Tibial nerve (tissue), 4 donors: ENCODE measurements at places on chromosomes 7 and 10. TPM values are rescaled to one million over a fixed set of nuclear protein-coding genes. Genes with fewer than 3 reads are reported as not detected.

DNA sequence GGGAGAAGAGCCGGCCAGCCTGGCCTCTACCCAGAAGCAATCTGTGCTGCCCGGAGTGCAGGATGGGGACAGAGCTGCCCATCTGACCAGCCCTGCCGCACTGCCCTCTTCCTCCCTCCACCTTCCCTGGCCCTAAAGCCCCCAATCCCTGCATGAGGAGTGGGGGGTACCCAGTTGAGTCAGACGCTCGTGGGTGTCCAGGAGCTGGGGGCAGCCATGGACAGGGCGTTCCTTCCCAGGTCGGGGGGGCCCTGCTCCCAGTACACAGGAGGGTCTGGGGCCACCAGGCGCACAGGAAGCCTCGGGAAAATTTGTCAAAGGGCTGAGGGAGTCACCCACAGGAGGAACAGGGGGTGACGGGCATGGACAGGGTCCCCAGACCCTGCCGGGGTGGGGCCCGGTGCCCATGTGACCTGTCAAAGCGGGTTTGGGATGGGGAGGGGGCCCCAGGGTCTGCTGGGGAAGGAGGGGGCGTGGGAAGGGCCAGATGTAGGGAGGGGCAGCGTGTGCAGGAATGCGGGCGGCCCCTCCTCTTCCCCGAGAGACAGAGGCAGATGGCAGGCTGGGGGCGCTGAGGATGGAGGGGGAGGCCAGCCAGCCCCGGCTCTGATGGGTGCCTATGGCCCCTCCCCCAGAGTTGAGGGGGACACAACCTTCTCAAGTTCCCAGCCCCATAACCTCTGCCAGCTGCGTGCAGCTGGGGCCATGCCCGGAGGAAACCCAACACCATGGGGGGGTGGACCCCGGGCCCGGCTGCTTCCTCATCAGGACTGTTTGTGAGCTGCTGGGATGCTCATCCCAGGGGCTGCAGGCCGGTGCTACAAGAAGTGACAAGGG, 21.5 kb upstream of the GRIFIN start:
- H3K4me1 ChIP-seq, result no peaks in the 10 kb centered on the region
- no peaks in the 10 kb centered on the region for H3K36me3 ChIP-seq
- H3K27ac ChIP-seq, result no peak overlapping the region
- H3K4me3 ChIP-seq, result no peak overlapping the region

The DRGX gene
- not detected for total RNA-seq

GRCh38 chr10:13704964-13705363, 118.2 kb downstream of the PRPF18 start:
- no peak overlapping the region for H3K4me3 ChIP-seq
- DNase-seq, result no peak
- H3K27ac ChIP-seq, result no peak overlapping the region
- no peaks in the 10 kb centered on the region for H3K27me3 ChIP-seq

The NPFFR1 gene
- 1.8 TPM for total RNA-seq

- peak; percentile 60 for DNase-seq
- H3K4me3 ChIP-seq, result peak overlapping the region; percentile 30
- peaks cover 16% of the 10 kb centered on the region for H3K4me1 ChIP-seq
- no peak overlapping the region for H3K27ac ChIP-seq
- H3K27me3 ChIP-seq, result no peaks in the 10 kb centered on the region
These were observed 32.2 kb downstream of the FOXL3 start for GRCh38 chr7:322111-322671.

DNA sequence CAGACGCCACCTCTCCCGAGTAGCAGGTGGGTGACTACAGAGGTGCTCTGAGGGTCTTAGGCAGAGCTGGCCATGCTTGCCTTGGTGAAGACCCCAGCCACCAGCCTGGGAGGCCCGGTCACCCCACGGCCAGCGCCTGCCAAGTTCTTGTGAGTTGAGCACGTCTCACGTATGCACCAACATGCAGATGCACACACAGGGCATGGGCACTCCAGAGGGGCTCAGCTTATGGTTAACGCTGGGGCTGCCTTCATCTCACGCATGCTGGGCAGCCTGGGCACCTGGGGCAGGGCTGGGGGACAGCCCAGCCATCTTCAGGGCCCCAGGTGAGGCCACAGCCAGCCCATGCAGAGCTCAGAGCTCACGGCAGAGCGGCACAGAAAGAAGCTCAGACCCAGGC, 41.0 kb downstream of the PTPRN2 start:
- no peaks in the 10 kb centered on the region for H3K36me3 ChIP-seq
- H3K27ac ChIP-seq, result no peak overlapping the region
- H3K27me3 ChIP-seq, result no peaks in the 10 kb centered on the region
- no peak for DNase-seq

GRCh38 chr7:141676618-141677017, 25.3 kb downstream of the DENND11 start:
- no peak overlapping the region for H3K27ac ChIP-seq
- no peaks in the 10 kb centered on the region for H3K27me3 ChIP-seq
- no peak overlapping the region for H3K4me3 ChIP-seq
- no peak for DNase-seq

GRCh38 chr7:15954671-15955354, 268.3 kb upstream of the MEOX2 start:
- H3K4me3 ChIP-seq, result no peak overlapping the region
- H3K4me1 ChIP-seq, result no peaks in the 10 kb centered on the region
- peak; percentile 7 for DNase-seq
- no peaks in the 10 kb centered on the region for H3K27me3 ChIP-seq

The UNC5B gene
- 3.3 TPM for total RNA-seq

GRCh38 chr10:80166581-80167470, 34.3 kb downstream of the PLAC9 start:
- H3K4me1 ChIP-seq, result no peaks in the 10 kb centered on the region
- no peak overlapping the region for H3K4me3 ChIP-seq
- peak overlapping the region; percentile 58 for H3K27ac ChIP-seq
- peaks cover 10% of the 10 kb centered on the region for H3K36me3 ChIP-seq

The ANKRD61 gene
- total RNA-seq, result 0.63 TPM

DNA sequence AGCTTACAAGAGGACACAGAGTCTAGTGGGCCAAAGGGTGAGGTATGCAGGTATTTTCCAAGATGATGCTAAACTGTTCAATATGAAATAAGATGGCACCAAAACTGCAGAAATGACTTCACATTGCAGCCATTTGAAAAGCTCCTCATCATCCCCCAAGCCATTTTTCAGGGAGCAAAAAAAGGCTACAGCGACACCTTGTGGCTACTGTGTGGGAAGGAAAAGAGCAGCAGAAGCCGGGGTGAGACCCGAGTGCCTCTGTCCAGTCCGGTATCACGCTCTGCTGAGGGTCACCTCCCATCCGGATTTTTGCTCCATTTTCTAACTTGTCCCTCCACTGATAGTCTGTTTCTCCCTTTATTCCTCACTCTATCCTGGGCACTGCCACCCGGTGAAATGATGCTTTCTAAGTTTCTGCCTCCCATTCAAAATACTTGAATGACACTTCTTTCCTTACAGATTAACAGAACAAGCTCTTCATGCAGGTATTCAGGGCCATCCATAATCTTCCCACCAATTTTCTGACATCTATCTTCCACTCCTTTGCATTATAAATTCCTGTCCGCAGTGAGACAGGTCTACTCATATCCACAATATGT, 220.2 kb downstream of the DGKI start:
- DNase-seq, result no peak
- no peaks in the 10 kb centered on the region for H3K27me3 ChIP-seq
- no peak overlapping the region for H3K4me3 ChIP-seq
- H3K4me1 ChIP-seq, result no peaks in the 10 kb centered on the region
- H3K27ac ChIP-seq, result no peak overlapping the region
- H3K36me3 ChIP-seq, result no peaks in the 10 kb centered on the region

The CNNM1 gene
- not detected for total RNA-seq

The TRPV5 gene
- total RNA-seq, result 0.21 TPM

The OR2A1 gene
- 0.60 TPM for total RNA-seq

DNA sequence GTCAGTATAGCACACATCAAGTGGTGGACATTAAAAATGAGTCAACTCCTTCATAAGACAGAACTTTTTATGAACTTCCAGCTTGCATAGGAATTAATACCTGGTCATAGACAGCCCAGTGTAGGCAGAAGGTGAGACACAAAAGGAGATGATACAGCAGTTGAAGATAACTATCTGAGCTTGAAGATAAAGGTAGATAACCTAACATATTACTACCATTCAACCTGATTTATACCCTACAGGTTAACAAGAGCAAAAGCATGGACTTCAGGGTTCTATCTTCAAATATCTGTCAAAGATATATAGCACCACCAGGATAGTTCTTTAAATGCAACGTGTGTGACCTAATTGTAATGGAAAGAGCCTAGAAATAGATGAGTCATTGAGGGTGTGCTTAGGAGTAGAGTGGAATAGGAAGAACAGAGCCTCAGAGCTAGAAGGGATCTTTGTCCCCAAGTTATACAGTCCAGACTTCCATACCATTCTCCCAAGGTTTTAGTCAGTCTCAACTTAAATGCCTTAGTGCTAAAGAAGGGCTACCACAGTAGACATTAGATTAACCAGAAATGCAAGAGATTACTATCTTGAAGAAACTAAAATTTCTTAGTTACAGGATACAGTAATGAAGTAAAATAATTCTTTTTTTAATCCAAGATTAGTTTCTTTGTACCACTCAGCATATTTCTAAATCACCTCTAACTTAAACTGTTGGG, 9.2 kb downstream of the ZNF800 start:
- H3K27me3 ChIP-seq, result no peaks in the 10 kb centered on the region
- H3K4me3 ChIP-seq, result no peak overlapping the region
- H3K4me1 ChIP-seq, result no peaks in the 10 kb centered on the region

The MCM10 gene
- total RNA-seq, result not detected

- H3K36me3 ChIP-seq, result no peaks in the 10 kb centered on the region
- no peaks in the 10 kb centered on the region for H3K27me3 ChIP-seq
- H3K4me1 ChIP-seq, result peaks cover 5% of the 10 kb centered on the region
- H3K27ac ChIP-seq, result no peak overlapping the region
These were observed 35.5 kb upstream of the PTPRZ1 start for GRCh38 chr7:121837462-121837861.

GRCh38 chr10:5076615-5077014, 17.6 kb upstream of the AKR1C3 start:
- DNase-seq, result no peak
- no peak overlapping the region for H3K4me3 ChIP-seq
- no peaks in the 10 kb centered on the region for H3K4me1 ChIP-seq
- H3K27ac ChIP-seq, result no peak overlapping the region
- no peaks in the 10 kb centered on the region for H3K36me3 ChIP-seq

The ADRA2A gene
- 62.1 TPM for total RNA-seq

DNA sequence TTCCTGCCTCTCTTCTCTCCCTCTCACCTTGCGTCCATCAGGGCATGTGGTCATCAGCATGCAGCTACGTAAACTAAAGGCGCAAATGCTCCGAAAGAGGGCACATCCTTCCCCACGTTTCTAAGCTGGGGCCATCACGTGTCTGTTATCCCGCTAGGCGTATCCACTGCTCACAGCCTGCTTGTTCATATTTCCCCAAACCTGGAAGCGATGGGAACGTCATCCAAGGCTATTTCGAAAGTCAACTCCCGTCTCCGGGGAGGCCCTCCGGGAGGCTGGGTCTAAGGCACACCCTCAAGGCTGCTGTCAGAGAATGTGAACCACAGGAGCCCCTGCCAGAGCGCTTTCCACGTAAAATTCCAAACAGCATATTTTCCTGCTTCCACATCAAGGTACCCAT, 199.2 kb downstream of the DIP2C start:
- no peaks in the 10 kb centered on the region for H3K27me3 ChIP-seq
- H3K4me1 ChIP-seq, result peaks cover 10% of the 10 kb centered on the region
- H3K4me3 ChIP-seq, result no peak overlapping the region
- no peaks in the 10 kb centered on the region for H3K36me3 ChIP-seq
- H3K27ac ChIP-seq, result no peak overlapping the region
- DNase-seq, result peak; percentile 60

DNA sequence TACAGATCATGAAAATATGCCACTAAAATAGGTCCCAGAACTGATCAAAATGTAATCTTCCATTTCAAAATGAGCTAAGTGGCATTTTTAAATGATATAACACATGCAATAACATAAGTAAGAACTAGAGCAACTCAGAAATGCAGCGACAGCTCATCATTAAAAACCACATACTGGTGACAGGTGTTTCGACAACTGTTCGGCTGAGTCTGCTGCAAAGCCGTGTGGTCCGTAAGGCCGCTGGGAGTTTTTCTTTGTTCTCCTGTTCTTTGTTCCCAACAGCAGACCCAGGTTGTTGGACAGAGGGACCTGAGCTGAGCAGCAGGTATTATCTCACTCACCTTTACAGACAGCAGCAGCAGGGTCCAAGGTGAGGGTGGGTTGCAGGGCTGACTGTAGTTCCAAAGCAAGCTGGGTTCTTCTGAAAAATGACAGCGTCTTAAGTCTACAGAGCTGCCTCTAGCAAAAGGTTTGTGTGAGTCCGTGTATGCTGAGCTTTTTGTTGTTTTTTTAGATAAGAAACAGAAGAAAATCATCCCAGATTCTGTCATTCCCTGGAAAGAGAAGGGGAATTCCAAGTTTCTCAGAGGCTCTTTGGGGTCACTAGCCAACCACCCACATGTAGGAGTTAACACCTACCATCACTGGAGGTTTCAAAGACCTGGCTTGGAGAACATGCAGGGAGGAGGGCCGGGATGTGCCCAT, 45.4 kb upstream of the MACROH2A2 start:
- H3K27ac ChIP-seq, result no peak overlapping the region
- DNase-seq, result no peak
- H3K36me3 ChIP-seq, result no peaks in the 10 kb centered on the region
- H3K4me3 ChIP-seq, result no peak overlapping the region

DNA sequence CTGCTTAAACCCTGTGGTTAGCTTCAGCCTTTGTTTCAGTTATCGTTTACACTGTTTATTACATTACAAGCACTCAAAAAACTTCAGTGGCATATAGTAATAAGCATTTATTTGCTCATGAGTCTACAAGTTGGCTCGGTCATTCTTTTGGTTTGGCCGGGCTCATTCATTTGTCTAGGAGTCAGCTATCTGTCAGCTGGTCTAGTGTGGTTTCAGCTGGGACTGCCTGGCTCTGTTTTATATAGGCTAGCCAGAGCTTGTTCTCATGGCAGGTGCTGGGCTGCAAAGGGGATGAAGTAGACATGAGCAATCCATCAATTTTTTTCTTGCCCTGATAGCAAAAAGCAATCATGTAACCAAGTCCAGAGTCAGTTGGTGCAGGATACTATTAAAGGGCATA, 103.6 kb downstream of the MKLN1 start:
- peak; percentile 30 for DNase-seq
- peaks cover 14% of the 10 kb centered on the region for H3K36me3 ChIP-seq
- peaks cover 21% of the 10 kb centered on the region for H3K4me1 ChIP-seq
- no peaks in the 10 kb centered on the region for H3K27me3 ChIP-seq

- no peak overlapping the region for H3K27ac ChIP-seq
- H3K4me1 ChIP-seq, result peaks cover 43% of the 10 kb centered on the region
- H3K4me3 ChIP-seq, result no peak overlapping the region
- no peaks in the 10 kb centered on the region for H3K36me3 ChIP-seq
These were observed 143.8 kb downstream of the TES start for GRCh38 chr7:116354171-116354545.

The ARL3 gene
- total RNA-seq, result 11.4 TPM

DNA sequence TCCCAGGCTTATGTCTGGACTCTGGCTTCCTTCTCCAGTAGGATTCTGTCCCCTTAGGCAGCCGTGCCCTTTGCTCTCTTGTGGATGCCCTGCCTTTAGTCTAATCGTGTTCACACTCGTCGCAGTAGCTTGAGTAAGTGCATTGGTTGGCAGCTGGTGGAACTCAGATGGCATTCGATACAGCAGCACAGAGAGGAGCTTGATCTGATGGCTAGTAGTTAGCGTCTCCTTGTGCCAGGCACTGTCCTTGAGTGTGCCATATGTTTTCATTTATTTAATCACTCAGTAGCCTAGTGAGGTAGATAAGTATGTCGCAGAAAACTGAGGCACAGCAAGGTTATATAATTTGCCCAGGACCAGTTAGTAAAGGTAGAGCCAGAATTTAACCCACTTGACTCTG, 18.2 kb upstream of the PARP12 start:
- no peak overlapping the region for H3K27ac ChIP-seq
- DNase-seq, result no peak
- H3K27me3 ChIP-seq, result no peaks in the 10 kb centered on the region
- no peaks in the 10 kb centered on the region for H3K36me3 ChIP-seq
- no peak overlapping the region for H3K4me3 ChIP-seq

The FOXI2 gene
- total RNA-seq, result 0.87 TPM

The SLC29A4 gene
- total RNA-seq, result 6.3 TPM
